ENCODE measurements at places on chromosomes 3 and 15. TPM values are rescaled to one million over a fixed set of nuclear protein-coding genes. Genes with fewer than 3 reads are reported as not detected.

DNA sequence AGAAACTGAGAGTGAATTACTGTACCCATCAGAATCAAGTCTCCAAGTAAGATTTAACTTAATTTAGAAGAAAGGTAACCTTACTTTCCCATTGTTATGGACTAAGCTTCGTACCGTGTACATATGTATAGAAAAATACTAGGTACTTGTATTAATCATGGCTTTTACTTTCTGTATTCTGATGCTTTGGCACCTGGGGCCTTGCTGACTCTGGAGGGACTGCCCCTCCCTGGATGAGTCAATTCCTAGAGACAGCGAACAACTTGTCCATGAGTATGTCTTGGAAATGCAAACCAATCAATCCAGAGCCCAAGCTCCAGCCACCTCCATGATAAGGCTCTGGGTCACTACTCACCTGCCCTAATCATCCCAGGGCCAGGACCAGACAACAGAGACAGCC is 50.0 kb upstream of the DGKG start:
- no peaks in the 10 kb centered on the region for H3K36me3 ChIP-seq
- peaks cover 20% of the 10 kb centered on the region for H3K4me1 ChIP-seq
- no peak for DNase-seq
- H3K27ac ChIP-seq: no peak overlapping the region

GRCh38 chr15:93073465-93073952 is 15.5 kb downstream of the RGMA start:
- peaks cover 51% of the 10 kb centered on the region for H3K27me3 ChIP-seq
- H3K36me3 ChIP-seq: no peaks in the 10 kb centered on the region
- H3K27ac ChIP-seq: no peak overlapping the region
- no peak for DNase-seq
- peaks cover 18% of the 10 kb centered on the region for H3K4me1 ChIP-seq

DNA sequence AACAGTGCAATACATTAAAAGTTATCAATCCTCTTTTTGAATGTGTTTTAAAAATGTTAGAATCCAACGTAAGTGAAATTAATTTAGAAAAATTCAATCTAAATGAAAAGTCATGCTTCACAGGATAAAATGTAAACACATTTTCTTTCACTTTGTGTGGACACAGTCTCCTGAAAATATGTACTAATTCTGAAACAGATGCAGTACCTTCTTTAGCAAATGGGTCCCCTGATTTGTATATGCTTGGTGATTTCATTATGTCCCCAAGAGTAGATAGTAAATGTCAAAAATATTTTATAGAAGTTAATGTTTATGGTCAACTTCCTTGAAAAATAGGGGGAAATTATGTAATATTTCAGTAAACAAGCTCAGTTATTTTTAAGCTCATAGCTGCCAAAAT is 28.9 kb downstream of the FOXP1 start:
- no peak overlapping the region for H3K27ac ChIP-seq
- H3K36me3 ChIP-seq: no peaks in the 10 kb centered on the region
- no peak for DNase-seq
- H3K27me3 ChIP-seq: no peaks in the 10 kb centered on the region
- no peaks in the 10 kb centered on the region for H3K4me1 ChIP-seq

Gene SEMA5B
- polyA plus RNA-seq: 0.51 TPM

Gene DAPK2
- 6.0 TPM for polyA plus RNA-seq

GRCh38 chr3:5276934-5277333 is 89.4 kb downstream of the EDEM1 start:
- no peaks in the 10 kb centered on the region for H3K27me3 ChIP-seq
- H3K36me3 ChIP-seq: no peaks in the 10 kb centered on the region
- H3K27ac ChIP-seq: no peak overlapping the region
- H3K4me1 ChIP-seq: no peaks in the 10 kb centered on the region
- no peak overlapping the region for H3K4me3 ChIP-seq

GRCh38 chr3:193774916-193775285 is 181.9 kb downstream of the OPA1 start:
- no peaks in the 10 kb centered on the region for H3K36me3 ChIP-seq
- no peak overlapping the region for H3K27ac ChIP-seq
- no peak for DNase-seq
- H3K27me3 ChIP-seq: no peaks in the 10 kb centered on the region

DNA sequence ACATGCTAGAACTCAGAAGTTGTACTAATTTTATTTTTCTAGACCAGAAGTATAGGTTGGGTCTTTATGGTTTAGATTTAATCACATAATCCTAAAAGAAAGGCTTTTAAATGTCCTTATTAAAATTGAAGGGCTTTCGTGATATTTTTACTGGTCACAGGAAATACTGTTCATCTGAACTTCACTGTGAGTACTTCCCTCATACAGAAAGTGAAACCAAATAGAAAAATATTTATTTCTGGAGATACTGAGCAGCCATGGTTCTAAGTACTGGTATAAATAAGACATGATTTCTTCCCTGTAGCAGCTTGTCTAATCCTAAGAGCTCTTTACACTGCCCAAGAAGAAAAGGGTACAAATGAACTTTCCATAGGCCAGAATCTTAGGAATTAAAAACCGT is 2.0 kb downstream of the SNRK start:
- no peaks in the 10 kb centered on the region for H3K27me3 ChIP-seq
- H3K4me1 ChIP-seq: peaks cover 64% of the 10 kb centered on the region
- H3K4me3 ChIP-seq: peak overlapping the region; percentile 60
- H3K36me3 ChIP-seq: no peaks in the 10 kb centered on the region

Gene ISLR
- 24.2 TPM for polyA plus RNA-seq

- no peak overlapping the region for H3K4me3 ChIP-seq
- H3K4me1 ChIP-seq: peaks cover 10% of the 10 kb centered on the region
- H3K27ac ChIP-seq: no peak overlapping the region
- DNase-seq: no peak
- no peaks in the 10 kb centered on the region for H3K36me3 ChIP-seq
- H3K27me3 ChIP-seq: no peaks in the 10 kb centered on the region
Measured at GRCh38 chr3:102083473-102083872, 234.2 kb downstream of the NFKBIZ start.

DNA sequence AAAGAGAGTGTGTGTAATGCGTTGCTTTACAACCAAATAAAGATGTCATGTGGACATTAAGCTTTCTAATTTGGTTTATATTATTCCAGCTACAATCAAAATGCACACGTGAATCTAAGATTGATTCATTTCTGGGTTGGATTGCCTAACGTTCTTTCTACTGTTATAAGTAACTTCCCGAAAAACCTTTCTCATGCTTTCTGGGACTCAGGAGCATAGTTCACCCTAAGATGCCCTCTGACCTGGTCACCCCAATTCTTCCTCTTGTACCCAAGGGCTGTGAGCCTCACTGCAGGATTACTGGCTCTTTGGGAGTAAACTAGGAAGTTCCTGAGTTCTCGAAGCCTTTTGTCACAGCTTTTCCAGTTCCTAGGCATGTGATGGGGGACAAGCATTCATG is 12.7 kb upstream of the LMCD1 start:
- no peaks in the 10 kb centered on the region for H3K4me1 ChIP-seq
- no peaks in the 10 kb centered on the region for H3K27me3 ChIP-seq
- no peak overlapping the region for H3K4me3 ChIP-seq
- DNase-seq: no peak

Gene CSPG5
- 0.09 TPM for polyA plus RNA-seq

DNA sequence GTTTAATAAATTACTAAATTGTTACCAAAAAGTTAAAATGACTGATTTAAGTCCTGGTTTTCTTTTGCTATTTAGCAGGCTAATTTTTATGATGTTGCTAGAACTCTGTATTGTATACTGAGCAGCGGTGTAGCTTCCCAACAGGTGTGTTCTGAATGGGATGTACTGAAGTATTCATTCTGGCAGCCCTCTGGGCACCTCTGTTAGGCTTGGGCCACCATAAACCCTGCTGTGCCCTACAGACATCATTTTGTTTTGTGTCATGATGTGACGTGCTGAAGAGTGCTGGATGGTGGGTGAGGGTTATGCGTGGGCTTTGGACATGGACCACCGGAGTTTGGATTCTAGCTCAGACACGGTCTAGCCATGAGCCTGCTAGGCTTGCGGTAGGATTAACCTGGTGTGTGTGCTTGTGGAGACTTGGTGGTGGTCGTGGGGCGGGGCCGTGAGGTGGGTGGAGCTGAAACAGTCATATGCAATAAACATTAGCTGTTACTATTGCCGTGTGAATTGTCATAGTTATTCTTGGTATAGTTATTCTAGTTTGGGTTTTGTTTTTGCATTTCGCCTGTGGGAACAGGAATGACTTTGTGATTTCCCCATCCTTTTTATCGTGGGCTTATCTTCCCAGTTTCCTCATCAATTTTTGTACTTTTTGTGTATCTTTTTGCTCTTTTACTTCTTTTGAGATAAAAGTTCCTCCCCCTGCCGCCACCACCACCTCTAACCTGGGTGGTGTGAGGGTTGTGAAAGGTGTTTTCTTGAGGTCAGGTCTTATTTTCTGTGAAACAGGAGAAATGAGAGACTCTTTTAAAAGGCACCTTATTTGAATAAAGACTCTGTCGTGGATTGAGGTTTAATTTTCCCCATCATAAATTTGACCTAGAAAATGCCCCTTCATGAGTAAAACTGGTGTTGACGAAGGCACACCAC is 93.7 kb downstream of the MCTP2 start:
- no peaks in the 10 kb centered on the region for H3K36me3 ChIP-seq
- no peak overlapping the region for H3K4me3 ChIP-seq
- DNase-seq: no peak

DNA sequence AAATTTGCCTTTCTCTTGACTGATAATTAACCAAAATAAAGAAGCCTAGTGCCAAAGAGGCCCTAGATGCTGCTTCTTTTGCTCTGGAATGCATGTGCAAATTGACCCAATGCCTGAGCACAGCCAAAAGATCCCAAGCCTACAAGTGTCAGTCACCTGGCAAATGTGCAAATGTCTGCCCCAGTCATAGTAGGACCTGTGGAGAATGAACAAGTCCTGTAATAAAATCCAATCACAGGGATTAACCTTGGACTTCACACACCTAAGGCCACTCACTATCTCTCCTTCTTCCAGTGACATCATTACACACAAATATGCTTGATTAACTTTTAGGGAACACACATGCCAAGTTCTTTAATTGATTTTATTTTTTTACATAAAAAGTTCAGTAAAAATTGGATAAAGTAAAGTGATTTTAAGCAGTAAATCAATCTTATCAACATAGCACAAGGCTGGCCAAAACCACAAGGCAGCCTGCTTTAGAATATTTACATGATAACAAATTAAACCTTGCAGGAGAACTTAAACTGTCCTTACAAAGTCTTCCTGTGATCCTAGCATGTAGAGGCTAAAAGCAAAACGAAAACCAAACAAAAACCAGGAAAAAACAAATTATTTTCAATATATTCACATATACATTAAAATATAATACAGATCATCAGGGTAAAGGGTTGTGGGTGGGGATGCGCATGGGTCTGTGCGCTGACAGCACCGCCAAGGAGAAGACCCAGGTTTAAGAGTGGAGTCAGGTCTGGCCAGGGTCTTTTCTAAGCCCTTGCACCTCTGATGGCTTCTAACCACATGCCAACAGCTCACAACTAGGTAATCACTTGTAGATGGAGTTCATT is 36.8 kb downstream of the NBEAL2 start:
- H3K36me3 ChIP-seq: peaks cover 23% of the 10 kb centered on the region
- H3K4me3 ChIP-seq: no peak overlapping the region
- H3K4me1 ChIP-seq: peaks cover 25% of the 10 kb centered on the region
- H3K27ac ChIP-seq: peak overlapping the region; percentile 28
- H3K27me3 ChIP-seq: no peaks in the 10 kb centered on the region

DNA sequence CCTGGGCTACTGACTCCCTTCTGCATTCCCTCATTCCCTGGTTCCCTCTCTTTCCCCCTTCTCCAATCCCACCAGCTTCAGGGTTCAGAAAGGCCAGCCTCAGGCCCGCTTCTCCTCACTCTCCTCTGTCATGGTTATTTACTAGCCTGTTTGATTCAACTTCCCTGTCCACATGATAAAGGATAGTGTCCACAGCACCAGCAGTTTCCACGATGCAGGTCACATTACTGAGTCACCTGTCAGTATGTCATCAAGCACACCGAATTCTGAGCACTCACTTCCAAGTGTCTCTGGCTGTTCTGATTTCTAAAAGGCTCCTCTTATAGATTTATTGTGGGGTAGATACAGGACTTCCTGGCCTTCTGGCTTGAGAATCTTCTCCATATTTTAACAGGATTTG is 96.6 kb upstream of the CTNNB1 start:
- no peak for DNase-seq
- no peaks in the 10 kb centered on the region for H3K4me1 ChIP-seq
- H3K27me3 ChIP-seq: no peaks in the 10 kb centered on the region

- H3K4me3 ChIP-seq: no peak overlapping the region
- H3K36me3 ChIP-seq: no peaks in the 10 kb centered on the region
- H3K4me1 ChIP-seq: peaks cover 20% of the 10 kb centered on the region
- H3K27ac ChIP-seq: peak overlapping the region; percentile 67
- DNase-seq: no peak
Measured at GRCh38 chr3:105823149-105823867, 45.5 kb downstream of the CBLB start.

DNA sequence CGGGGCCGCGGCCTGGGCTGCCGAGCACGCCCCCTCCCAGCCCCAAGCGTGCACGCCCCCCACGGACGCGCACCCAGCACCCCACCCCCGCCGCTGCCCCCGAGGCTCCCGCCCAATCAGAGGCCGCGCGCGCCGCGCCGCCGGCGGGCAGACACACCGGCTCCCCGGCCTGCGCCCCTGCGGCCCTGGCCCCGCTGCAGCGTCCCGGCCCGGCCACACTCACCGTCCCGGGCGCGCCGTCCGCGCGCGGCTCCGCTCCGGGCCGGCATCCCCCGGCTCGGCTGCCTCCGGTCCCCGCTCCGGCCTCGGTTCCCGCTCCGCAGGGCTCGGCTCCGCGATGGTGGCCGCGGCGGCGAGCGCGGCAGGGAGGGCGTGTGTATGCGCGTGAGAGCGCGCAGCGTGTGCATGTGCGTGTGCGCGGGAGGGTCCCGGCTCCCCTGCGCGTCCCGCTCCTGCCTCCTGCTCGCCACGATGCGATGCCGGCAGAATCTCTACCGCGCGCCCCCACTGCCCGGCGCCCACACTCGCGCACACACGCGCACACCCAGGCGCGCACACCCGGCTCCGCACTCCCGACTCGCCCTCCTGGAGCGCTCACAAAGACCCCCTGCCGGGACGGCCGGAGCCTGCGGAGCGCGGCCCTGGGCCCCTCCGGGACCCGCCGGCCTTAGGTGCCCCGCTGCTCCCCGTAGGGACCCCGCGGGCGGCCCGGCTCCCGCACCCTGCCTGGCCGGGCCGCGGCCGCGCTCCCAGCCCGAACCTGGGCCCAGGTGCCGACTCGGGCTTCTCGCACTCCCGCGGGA is 186.5 kb upstream of the LINGO1 start:
- peak overlapping the region; percentile 36 for H3K4me3 ChIP-seq
- H3K4me1 ChIP-seq: peaks cover 32% of the 10 kb centered on the region
- peaks cover 67% of the 10 kb centered on the region for H3K27me3 ChIP-seq
- no peaks in the 10 kb centered on the region for H3K36me3 ChIP-seq

- peak overlapping the region; percentile 60 for H3K4me3 ChIP-seq
- H3K27ac ChIP-seq: peak overlapping the region; percentile 100
- peaks cover 39% of the 10 kb centered on the region for H3K4me1 ChIP-seq
- no peaks in the 10 kb centered on the region for H3K27me3 ChIP-seq
- DNase-seq: peak; percentile 93
Measured at GRCh38 chr15:59689626-59690236, 611 bp upstream of the BNIP2 start.

GRCh38 chr3:23760325-23760724 is 45.4 kb upstream of the UBE2E1 start:
- H3K36me3 ChIP-seq: no peaks in the 10 kb centered on the region
- no peak overlapping the region for H3K27ac ChIP-seq
- no peaks in the 10 kb centered on the region for H3K27me3 ChIP-seq
